Left colon (tissue), 2 donors: ENCODE measurements at places on chromosomes 4 and X. TPM values are rescaled to one million over a fixed set of nuclear protein-coding genes. Genes with fewer than 3 reads are reported as not detected.

Gene MAGEA2B
- not detected for total RNA-seq

Gene NSUN7
- total RNA-seq = 8.6 TPM

Gene FREM3
- total RNA-seq = not detected

Gene HS3ST1
- total RNA-seq = 6.7 TPM
